ENCODE measurements at places on chromosomes 13 and 19. TPM values are rescaled to one million over a fixed set of nuclear protein-coding genes. Genes with fewer than 3 reads are reported as not detected.

DNA sequence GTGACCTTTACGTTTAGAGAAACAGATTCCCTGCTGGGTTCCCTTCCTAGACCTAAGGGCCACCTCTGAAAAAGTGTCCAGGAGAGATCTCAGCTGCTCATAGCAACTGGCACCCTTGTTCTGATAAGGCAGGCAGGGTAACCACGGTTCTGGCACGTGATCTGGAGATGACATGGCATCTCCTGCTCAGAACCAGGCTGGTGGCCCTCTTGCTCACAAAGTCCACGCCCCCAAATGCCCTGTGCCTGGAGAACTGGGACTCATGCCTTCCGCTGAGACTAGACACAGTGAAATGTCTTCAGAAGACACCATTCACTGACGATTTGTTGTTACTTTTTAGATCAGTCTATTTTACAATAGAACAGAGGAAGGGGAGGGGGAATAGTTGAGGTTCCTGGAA, 174.1 kb downstream of the ZNF536 start:
- DNase-seq: no peak

DNA sequence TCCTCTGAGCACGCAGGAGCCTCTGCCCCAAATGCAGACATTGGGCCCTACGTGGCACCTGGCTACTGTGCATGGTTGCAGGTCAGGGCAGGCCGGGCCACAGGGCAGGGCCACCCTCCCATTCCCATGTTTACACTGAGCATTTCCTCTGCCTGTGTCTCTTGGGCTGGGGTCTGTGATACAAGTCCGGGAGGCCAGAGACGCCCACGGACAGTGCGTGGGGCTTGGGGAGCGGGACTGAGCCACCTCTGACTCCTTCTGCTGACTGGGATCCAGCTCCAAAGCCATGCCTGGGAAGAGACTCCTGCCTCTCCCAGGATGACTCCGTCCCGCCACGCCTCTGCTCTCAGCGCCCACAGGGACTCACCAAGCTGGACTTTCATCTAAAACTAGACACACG, 18.8 kb downstream of the GAS6 start:
- no peak for DNase-seq

DNA sequence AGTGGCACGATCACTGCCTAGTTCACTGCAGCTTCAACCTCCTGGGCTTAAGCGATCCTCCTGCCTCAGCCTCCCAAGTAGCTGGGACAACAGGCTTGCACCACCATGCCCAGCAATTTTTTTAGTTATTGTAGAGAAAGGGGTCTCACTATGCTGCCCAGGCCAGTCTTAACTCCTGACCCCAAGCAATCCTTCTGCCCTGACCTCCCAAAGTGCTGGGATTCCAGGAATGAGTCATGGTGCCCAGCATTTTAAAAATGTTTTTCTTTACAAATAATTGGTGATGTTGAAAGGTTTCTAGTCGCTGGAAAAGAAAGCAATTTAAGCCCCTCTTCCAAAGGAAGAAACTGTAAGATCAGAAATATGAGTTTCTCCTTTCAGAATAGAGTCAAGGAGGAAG, 19.4 kb downstream of the DYRK1B start:
- DNase-seq: no peak

DNA sequence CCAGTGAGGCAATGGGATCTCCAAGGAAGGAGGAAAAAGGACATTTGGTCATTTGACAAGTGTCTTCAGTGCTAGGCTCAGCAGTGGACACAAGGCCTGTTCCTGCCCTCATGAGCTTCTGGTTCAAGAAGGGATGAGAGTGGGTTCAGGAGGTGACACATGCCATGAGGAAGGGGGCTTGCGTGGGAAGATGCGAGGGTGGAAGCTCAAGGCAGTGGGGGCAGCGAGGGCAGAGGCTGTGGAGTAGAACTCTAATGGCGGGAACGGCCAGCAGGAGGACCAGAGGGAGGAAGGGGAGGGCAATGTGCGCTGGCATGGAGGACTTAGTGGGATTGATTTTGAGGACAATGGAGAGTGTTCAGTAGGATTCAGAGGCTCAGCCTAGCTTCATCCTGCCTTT, 3.3 kb downstream of the PIK3R2 start:
- no peak for DNase-seq

DNA sequence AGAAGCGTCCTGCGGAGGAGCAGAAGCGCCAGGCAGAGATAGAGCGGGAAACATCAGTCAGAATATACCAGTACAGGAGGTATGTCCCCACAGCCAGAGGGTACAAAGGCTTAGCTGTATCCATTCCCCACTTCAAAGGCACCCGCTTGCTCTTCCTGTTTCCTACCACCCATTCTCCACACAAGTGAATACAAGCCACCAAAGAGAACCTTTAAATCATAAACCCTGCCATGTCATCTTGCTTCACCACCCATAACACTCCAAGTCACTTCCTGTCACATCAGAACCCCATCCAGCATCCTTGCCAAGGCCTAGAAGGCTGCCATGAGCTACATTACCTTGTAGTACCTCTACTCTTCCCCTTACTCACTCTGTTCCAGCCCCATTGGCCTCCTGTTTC, 205.8 kb downstream of the LMO7 start:
- DNase-seq: no peak

DNA sequence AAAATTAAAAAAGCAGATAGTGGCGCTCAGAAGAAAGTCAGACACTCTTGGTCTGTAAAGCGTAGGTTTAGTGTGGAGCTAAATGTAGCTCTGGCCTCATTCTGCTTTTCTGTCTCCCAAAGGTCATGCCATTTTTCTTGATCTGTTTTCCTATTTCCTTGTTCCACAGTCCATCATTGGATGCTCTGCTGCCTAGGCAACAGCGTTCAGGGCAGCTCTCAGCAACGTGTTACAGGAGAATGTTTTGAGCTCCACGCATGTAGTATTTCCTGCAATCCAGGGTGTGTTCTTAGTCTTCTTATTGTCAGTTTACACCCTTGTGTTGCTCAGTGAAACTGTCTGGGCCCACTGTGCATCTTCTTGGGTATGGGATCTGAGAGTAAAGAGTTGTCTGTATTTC, 46.0 kb upstream of the PCDH8 start:
- DNase-seq: no peak

- no peak for DNase-seq
These were observed 17.5 kb downstream of the DDX39A start for GRCh38 chr19:14401468-14402195.

DNA sequence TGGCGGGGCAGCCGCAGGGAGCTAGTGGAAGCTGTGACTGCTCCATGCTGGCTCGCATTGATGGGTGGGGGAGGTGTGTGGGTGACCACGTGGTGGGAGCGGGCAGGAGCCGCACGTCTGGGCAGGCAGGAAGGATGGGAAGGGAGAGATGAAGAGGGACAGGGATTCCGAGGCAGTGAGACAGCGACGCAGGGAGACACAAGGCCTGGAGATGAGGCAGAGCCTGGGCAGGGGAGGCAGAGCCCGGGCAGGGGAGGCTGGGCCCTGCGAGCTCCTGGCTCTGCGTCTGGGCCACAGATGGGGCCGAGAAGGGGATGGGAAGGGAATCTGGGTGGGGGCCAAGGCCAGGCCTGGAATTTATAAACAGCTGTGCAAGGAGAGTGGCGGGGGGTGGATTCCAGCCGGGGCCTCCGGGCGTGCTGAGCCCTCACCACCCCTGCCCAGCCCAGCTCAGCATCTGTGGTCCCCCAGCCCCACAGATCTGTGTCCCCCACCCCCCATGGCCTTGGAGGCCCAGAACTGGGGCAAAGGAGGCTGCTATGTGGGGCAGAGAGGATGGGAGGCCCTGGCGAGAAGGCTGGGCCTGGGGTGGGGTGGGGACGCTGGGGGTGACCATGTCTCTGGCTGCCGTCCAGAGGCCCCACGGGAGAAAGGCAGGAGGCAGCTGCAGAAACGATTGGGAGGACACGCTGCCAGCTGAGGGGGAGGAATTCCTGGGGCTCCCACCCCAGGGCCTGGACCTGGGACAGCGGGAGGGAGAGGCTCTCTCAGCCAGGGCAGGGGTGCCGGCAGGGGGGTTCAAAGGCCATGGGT, 6.0 kb downstream of the EHD2 start:
- peak; percentile 91 for DNase-seq

GRCh38 chr13:98050041-98050466, 92.8 kb upstream of the FARP1 start:
- no peak for DNase-seq

- peak; percentile 43 for DNase-seq
These were observed 15.0 kb downstream of the LRP3 start for GRCh38 chr19:33208904-33209849.

- no peak for DNase-seq
These were observed 15.3 kb downstream of the RFXAP start for GRCh38 chr13:36834299-36834698.

- DNase-seq: no peak
These were observed 6.8 kb downstream of the SHANK1 start for GRCh38 chr19:50712833-50713232.

DNA sequence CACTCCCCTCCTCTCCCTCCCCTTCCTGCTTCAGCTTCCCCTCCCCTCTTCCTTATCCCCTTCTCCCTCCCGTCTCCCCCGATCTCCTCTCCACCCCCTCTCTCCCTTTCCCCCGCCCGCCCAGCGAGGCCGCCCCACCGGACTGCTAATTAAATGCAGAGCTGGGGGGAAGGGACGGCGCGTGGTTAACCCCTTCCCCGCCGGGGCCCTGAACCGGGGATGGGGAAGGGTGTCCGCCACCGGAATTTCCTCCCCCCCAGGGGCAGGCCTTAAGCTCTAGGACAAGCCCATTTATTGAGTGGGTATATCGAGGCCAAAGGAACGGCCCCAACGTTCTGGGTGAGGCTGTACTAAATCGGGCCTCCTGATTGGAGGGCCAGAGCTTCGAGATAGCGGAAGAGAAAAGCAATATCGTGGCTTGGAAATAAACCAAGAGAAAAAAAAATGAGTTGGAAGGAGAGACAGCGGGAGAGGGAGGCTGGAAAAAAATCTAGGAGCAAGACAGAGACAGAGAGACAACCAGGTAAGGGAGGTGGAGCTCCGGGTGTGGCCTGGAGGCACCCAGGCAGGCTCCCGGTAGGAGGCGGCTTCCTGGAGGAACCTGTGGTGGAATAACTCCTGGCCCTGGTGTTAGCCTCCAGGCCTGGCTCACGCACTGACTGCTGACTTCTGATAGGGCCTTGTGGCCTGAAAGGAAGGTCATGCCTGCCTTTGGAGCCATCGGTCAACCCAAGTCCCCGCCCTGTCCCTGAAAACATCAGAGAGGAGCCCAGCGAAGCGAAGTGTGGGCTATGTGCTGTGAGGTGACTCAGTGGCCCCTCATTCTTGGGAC, 11.6 kb upstream of the JUND start:
- peak; percentile 92 for DNase-seq

GRCh38 chr13:29196409-29197074, 376.4 kb downstream of the MTUS2 start:
- DNase-seq: no peak

- DNase-seq: no peak
These were observed 6.9 kb upstream of the CBY2 start for GRCh38 chr13:45695198-45695730.

GRCh38 chr19:44987148-44987675, 14.1 kb upstream of the RELB start:
- no peak for DNase-seq

DNA sequence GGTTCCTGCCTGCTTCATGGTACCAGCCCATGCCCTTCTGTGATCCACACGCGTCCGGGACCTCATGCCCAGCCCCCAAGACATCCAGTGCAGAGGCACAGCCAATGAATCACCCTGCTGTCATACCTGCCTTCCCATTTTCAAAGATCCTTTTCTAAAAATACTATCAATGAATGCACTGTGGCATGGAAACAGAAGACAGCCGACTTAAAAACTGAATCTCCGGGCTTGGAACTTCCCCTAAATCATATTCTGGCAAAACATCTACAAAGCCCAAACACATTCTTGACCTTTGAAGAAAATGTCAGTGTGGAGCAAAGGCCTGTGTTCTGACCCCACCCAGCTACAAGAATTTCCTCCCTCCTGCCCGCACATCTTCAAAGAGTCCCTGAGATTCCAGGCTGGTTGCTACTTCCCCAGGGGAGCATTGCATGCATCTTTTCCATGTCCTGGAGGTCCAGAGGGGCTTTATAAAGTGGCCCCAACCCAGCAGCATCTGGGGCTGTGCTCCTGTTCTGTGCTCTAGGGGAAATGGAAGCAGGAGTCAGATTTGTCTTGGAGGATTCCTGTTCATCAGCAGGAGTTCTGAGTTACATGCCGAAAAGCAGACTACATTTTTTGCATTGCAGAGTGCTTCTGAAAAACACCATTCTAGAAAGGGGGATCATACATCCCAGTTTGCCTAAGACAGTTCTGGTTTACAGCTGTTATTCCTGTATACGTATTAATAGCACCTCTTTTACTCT, 135.2 kb downstream of the USP12 start:
- no peak for DNase-seq

DNA sequence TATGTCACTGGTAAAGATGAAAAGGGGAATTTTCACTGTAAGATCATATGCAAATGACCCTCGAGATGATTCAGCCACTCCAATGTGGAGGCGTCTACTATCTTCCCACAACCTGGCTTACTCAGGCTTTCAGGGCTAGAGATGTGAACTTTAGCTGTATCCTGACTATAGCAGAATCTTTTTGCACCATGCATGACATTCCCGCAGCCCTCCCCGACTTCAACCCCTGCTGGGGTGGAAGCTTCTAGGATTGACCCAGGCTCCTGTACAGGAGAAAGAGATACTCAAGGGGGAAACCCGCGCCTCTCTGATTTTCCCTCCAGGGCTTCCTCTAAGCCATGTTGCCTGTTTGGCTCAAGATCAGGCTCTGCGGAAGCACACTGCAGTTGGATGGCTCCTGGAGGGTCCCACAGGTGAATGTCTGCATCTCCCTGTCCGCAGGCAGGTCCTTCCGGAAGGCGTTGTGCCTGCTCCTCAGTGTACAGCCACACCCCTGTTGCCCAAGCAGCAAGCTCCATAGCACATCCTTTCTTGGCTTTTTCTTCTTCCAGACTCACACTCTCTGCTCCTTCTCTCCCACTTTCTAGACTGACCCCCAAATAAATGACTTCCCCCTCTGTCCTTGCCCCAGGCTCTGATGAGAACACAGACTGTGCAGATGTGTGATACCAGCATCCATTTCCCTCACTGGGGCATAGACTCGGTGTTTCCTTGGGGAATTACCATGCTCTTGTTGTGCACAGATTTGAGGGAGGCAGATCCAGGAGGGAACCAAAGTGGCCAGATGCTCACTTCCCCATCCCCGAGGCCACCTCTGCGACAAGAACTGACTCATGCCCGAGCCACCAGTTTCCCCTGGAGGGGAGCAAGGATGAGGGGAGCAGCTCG, 29.1 kb upstream of the POP4 start:
- DNase-seq: no peak

DNA sequence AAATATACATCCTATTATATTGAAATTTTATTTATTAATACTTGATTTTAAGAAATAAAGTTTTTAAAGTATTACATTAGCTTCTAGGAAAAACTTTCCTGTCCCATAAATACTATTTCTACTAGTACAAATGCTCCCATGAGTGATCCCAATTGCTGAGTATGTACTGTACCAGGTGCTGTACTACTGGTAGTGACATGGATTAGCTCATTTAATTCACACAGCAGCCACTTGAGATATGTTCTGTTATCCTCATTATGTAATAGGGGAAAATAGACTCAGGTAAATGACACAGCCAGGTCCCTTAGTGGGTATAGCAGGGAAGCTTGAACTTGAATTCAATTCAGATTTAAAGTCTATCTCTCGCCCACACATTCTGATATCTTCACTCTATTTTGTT, 363.1 kb downstream of the FGF14 start:
- no peak for DNase-seq

The IGLON5 gene
- polyA plus RNA-seq: 0.10 TPM

The PSG11 gene
- polyA plus RNA-seq: not detected

The ZNF492 gene
- polyA plus RNA-seq: 0.04 TPM

The CELF5 gene
- not detected for polyA plus RNA-seq

The NUFIP1 gene
- polyA plus RNA-seq: 2.4 TPM

The SIGLEC8 gene
- polyA plus RNA-seq: not detected

The CYP2A7 gene
- not detected for polyA plus RNA-seq

The RYR1 gene
- polyA plus RNA-seq: 0.72 TPM

The KASH5 gene
- not detected for polyA plus RNA-seq

The ARGLU1 gene
- polyA plus RNA-seq: 25.7 TPM

The KANK2 gene
- 275 TPM for polyA plus RNA-seq

All from heart left ventricle (tissue), 16 donors.